LoVo (cell line): ENCODE measurements at places on chromosomes 3 and 15.

DNA sequence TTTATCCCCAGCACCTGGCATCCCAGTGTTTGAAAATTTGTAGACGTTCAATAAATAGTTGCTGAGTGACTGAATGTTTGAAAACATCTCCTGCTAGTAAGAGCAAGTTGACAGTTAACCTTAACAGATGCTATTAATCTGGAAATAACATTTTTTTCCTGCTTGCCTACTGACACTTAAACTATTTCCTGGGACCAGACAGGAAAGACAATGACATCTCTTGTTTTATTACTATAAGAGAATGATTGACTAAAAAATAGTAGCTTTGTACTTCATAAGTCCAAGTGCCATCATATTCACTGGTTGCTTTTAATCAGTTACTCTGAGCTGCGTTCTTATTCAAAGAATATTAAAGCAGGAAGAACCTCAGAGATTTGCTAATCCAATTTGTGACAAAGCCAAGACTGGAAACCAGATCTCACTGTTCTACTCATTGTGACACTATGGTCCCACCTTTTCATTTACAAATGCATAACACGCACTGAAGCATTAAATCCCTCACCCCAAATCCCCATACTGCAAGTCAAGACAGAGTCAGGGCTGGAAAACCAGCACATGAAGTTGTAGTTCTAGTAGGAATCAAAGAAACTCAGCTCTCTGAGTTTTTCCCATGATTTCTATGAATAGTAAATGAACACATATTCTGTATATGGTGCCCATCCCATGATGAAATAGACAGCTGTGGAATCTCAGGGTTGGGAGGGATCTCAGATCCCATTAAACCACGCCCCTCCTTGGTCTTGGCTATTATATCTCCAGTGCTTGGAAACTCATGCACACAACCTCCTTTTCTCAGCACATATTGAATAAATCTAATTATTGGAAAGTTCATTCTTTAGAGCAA, 212.7 kb upstream of the P2RY1 start:
- no peak for DNase-seq

DNA sequence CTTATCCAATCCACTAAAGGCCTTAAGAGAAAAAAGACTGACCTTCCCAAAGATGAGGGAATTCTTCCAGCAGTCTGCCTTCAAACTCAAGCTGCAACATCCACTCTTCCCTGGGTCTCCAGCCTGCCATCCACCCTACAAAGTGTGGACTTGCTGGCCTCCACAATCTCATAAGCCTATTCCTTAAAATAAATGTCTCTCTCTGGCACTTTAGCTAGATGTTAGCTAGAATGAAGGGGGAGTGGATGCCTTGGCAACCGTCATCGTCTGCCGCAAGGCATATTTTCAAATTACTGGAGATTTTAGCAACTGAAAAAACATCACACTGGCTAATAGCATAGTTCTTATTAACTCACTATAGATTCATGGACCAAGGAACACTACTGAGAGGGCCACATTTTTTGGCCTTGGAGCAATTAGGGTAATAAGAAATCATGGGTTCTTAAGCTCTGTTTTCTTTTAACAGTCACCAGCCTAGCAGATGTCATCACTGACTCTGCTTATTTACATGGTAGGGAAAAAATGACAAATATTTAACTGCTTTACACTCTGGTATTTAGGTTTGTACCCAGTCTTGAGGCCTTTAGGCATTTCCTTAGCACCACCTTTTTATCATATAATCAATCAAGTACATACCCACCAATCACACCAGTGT, 245.3 kb downstream of the MYRIP start:
- DNase-seq = no peak

DNA sequence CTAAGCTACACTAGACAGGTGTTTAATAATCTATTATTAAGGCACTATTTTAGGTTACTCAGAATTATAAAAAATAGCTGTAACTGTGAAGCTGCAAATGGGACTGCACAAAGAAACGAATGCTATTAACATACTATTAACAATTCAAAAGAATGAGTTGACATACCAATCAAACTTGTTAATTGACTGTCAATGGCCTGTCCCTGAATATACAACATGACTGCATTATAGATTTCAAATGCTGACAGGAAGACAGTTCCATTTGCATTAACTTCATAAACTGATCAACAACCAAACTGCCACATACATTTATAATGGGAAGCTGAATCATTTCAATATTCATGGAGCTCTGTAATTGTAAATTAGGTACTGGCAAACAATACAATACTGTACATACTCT, 169.0 kb upstream of the NANOGP8 start:
- DNase-seq = no peak

GRCh38 chr15:54282228-54282836, 304.1 kb downstream of the UNC13C start:
- DNase-seq = no peak

GRCh38 chr3:160661660-160662059, 15.3 kb upstream of the ARL14 start:
- DNase-seq = no peak

DNA sequence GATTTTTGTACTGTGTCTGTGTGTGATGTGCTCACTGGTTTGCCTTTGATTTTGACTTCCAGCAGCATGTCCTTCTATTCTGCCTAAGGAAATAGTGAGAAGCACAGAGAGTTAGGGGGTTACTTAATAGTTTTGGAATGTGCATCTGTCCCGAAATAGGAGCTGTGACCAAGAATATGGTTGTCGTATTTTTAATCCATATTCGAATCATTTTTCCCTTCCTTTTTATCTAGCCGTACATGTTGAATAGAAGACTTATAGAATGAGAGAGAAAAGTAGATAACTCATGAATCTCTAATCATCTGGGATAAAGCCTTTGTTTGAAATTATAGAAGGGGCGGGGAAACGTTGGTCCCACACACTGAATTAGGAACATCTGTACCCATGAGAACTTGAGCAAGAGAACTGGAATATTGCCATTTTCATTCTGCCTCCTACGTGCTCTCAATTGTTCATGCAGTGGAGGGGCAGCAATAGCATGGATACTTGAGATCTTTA, 23.6 kb downstream of the CRTC3 start:
- no peak for DNase-seq

GRCh38 chr3:111311126-111311525, 230.9 kb upstream of the CD96 start:
- no peak for DNase-seq

- DNase-seq = no peak
Observed at GRCh38 chr15:61404567-61404966, 175.5 kb upstream of the RORA start.

DNA sequence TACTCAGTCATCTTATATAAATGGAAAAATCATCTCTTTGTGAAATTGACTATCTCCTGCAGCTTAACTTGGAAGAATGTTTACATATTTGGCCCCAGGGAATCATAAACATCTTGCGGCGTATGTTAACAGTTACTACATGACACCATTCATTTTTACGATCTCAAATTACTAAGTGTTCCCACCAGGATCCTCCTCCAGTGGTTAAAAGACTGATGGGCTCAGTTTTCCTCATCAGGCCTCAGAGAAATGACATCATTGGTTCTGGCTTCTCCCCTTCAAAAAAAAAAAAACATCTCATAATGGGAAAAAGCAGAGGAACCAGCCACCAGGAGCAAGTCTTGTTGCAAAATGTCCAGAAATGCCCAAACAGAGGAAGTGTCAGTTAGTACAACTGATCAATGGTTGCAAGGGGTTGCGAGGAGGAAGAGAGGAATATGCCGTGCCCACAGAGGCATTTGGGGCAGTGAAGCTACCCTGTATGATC, 70.5 kb upstream of the LIPC start:
- DNase-seq = peak; percentile 24

GRCh38 chr3:123295171-123295900, 93.6 kb downstream of the SEC22A start:
- DNase-seq = no peak

DNA sequence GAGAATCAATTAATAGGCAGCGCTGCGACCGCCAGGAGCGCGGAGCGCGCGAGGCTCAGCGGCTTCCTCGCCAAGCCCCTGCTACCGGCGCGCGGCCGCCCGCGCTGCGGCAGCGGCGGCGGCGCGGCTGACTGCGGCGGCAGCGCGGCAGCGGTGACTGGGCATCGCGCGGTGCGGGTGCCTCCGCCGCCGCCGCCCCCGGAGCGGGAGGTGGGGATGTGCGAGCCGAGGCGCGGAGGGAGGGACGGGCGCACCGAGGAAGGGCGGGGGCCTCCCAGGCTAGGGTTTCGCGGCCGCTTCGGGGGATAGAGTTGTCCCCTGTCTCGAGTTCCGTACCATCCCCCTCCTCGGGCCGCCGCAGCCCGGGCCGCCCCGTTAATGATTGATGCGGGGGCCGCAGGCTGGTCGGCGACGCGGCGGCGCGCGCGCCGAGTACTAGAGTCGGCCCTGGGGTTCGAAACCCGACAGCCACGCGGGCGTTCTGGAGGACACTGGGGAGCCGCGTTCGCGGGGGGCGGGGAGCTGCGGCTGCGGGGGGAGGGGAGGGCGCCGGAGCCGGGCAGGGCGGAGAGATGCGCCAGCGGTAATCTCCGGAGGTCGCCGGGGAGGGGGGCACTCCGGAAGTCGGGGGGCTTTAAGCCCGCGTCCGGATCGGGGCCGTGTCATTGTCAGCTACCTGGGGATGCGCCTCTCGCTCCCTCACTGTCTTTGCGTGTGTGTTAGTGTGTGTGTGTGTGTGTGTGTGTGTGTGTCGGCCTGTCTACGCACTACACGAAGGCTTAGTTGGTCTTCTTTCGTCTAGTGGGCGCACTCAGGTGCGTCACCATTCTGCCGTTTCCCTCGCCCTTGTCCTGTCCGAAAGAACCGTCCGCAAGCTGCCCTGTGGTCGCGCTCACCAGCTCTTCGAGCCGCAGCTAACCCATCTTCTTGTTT, at the start of gene PAQR9:
TSS of gene PAQR9 (minus strand) at position 159 of the 933 bp plus-strand sequence. CDS start 338 bp downstream, outside the sequence.
- DNase-seq = peak; percentile 30

DNA sequence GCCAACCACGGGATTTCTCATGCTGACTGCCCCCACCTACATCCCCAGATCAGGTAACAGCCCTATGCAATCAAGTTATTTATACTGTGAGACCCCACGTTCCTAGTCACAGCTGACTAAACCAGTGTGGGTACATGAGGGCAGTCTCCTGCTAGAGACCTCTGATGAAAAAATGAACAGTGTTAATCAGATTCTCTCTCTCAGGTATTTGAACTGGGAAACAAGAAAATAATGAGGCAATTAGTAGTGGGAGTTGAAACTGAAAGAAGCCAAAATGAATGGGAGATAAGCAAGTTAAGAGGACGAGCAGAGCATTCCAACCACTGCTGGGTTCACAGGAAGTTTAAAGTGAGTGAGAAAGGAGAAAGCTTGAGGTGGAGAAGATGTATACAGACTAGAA, 98.5 kb upstream of the MYO5C start:
- no peak for DNase-seq

- DNase-seq = no peak
Observed at GRCh38 chr15:60798821-60799220, 319.9 kb upstream of the ICE2 start.

DNA sequence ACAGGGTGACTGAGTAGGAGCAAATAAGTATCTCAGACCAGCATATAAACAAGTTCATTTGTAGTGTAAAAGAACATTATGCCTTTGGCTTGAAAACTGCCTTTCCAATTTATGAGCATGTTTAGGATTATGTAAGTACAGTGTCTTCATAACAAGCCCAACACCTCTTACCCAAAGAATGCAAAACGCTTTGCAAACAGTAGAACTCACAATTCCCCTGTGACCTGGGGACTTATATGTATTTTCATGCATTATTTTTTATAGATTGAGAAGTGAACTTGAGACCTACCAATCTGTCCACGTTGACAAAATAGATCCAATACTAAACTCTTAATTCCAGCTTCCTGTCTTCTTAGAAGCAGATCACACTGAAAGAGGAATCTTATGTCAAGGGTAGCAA, 202.1 kb downstream of the TP63 start:
- DNase-seq = no peak

DNA sequence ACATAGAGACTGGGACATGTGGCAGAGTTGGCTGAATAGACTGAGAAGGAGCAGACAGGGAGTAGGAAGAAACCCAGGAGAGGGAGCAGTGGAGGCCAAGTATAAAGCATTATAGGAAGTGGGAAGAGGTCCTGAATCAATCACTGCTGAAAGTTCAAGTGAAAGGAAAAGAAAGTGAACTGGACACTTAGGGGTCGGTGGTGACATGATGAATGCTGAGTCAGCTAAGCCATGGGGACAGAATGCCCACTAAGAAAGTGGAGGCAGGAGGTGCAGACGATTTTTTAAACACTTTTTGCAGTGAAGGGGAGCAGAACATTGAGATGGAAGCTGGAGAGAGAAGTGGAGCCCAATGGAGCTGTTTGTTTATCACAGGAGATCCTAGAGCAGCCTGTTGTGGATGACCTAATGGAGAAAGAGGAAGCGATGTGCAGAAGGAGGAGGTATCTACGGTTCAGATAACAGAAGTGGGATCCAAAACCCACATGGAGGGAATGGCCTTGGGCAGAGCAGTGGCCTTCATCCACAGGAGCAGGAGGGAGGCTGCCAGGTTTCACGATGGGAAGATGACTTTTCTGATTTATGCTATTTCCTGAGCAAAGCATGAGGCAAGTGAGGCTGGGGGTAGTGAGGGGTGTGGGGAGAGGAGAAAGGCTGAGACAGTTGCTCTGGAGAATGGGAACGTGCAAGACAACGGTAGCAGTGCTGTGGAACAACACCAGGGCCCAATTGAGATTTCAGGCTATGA, 208.2 kb downstream of the RPLP1 start:
- DNase-seq = no peak

- DNase-seq = no peak
Observed at GRCh38 chr3:122598151-122598550, 20.7 kb downstream of the PARP15 start.

GRCh38 chr3:157157836-157158235, 2.1 kb downstream of the CCNL1 start:
- DNase-seq = no peak

DNA sequence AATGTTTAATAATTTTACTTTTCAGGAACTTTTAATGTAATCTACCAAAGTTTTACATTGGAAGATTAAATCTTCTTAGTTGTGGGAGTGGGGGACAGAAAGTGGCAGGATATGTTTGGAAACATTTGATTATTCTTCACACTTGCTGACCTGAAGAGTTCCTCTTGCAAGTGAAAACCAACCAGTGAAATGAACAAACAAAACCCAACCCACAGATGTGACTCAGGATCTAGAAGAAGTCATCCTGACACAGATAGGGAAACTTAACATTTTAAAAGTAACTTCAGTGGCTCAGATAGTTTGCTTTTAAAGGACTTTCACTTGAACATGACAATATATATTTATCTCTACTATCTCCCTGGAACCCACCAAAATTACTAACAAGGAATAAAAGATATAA, 55.4 kb downstream of the ASTE1 start:
- DNase-seq = no peak

DNA sequence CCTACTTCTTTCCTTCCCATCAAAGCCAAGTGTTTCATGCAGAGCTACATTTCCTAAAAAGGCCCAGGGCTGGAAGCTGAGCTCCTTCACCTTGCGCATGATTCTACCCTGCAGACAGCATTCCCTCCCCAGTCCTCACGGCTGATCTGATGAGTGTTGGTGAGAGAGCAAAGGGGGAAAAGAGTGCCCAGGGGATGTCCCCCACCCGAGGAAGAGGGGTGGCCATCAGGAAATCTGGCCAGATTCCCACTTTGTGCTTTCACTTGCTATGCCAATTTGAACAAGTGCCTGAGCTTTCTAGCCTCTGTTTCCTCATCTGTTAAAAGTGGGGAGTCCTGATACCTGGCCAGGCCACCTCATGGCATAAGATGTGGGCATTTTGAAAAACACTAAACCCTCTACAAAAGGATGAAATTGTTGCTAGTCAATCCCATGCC, 231.0 kb upstream of the TLE3 start:
- no peak for DNase-seq

GRCh38 chr15:62444104-62445022, 279.3 kb upstream of the C2CD4B start:
- DNase-seq = no peak
